ENCODE measurements at places on chromosomes 2 and 18.

GRCh38 chr2:238720232-238720672 is 127.6 kb upstream of the TWIST2 start:
- DNase-seq = no peak

DNA sequence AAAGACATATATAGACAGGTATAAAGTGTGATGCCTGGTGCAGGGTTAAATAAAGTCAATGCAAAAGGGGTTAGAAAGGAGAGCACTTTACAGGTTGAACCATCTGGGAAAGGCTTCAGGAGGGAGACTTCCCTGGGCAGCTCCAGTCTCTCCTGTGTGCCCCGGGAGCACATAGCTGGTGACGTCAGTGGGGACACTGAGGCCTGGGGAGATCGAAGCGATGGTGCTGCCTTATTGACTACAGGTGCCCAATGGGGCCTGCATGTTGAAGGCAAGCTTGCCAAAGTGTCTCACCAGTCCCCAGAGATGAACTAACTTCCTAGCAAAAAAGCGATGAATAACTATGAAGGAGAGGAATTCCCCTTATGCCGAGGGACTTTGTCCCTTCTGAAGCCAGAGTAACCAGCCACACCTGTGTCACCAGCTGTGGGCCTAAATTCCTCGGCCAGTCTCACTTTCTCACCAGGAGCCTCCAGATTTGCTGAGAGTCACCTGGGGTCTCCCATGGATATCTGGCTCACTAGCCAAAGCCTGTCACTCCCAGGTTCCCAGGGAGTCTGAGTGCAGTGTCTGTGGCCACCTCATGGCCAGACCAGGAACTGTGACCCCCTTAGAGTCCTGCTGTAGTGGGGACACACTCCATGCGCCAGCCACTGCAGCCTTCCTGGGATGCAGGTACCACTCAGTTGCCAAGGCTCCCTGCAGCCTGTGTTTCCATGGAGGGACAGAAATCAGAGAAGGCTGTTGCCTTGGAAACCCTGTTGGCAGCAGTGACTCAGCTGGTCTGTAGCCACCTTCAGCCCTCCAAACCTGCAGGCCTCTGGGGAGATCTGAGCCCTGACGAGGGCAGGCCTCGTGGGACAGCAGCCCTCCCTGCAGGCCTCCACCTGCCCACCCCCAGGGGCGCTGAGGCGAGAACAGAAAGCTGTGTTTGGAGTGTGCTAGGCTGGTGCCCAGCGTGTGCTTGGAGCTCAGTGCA is 128.7 kb downstream of the CTIF start:
- no peak for DNase-seq

DNA sequence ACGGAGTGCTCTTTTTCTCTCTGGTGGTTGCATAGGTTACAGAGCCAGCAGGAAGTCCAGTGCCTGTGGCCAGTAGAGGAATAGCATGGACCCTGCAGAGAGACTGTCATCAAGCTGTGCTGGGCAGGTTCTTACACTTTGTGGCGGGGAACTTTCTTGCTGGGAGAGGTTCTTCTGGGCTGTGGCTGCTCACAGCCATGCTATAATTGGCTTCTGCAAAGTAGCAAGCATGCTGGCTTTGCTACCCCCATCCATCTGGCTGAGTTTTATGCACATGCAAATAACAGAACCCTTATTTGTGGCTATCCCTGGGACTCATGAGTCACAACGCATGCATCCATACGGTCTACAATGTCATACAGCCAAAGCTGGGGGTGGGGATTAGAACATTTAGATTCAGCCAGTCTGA is 68.9 kb downstream of the PLCL1 start:
- DNase-seq = no peak

- no peak for DNase-seq
Measured at GRCh38 chr2:19900931-19901441, 797 bp downstream of the TTC32 start.

DNA sequence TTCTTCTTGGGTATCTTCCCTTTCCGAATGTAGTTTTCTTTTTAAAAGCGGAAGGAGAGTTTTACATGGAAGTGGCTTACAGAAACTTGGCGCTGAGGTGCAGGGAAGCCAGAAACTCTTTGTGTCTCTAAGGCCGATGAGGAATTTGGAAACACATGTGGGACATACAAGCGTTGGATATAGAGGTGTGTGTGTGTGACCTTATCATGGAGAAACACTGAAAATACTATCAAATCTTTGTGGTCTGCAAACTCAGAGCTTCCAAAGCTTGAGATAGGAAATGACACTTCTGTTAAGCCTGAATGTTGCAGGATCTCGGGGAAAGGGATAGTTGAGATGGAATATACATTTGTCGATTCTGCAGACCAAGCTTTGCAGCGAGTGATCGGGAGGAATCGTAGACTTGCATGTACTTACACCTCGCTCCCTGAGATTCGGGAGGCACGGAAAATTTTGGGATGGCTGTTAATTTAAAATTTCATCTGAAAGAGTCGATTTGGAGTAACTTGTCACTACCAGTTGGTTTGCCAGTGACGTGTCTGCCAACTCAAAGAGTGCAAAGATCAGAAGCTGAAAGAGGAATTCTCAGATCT is 1.0 kb downstream of the NAB1 start:
- DNase-seq = no peak

GRCh38 chr2:100413571-100413970 is 3.9 kb downstream of the CHST10 start:
- DNase-seq = no peak

DNA sequence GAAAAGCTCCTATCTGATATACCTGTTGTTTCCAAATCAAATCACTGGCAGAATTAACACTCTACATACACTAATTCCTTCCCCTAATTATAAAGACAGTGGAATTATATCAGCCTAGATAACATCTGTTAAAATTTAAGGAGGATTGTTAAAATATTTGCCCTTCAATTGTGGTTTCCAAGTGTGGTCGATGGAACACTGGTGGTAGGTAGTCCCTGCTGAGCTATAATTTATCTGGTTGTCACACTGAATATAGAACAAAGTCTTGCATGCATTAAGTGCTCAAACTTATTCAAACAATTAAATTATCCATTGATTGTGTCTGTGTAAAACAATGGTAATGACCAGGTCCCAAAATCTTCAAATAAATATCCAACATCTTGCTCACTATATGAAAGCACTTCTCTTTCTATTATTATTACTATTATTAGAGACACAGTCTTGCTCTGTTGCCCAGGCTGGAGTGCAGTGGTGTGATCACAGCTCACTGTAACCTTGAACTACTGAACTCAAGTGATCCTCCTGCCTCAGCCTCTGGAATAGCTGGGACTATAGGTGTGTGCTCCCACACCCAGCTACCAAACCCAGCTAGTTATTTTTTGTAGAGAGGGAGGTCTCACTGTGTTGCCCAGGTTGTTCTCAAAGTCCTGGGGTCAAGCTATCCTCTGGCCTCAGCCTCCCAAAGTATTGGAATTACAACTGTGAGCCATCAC is 12.0 kb downstream of the CDH2 start:
- no peak for DNase-seq

DNA sequence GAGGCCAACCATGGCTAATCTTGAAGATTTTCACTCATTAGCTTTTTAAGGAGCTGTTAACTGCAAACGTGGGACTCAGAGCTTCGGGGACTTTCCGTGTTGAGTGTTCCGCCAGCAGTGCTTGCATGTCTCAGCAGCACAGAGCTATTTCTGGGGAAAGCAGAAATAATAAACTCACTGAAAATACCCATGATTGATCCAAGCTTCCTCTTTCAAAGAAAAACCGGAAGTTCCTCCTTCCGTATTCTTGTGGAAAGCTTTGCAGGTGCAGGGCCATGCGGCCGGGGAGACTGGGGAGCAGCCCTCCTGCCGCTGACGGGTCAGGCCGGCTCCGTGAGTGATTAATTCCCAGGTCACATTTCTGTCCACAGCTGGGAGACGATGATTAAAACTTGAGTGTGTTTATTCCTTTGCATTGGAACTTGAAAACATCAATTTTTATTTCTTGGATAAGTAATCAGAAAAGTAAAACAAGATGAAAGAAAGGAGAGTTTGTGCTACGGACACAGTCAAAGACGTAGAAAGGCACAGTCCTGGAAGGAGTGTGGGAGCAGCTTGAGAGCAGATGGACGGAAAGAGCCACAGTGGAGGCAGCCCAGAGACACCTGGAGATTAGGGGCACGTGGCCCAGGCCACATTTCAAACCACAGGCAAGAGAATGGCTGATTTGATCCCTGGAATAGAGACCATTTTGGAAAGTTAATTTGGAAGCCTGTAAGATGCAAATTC is 54.2 kb upstream of the CTDP1 start:
- DNase-seq = no peak

DNA sequence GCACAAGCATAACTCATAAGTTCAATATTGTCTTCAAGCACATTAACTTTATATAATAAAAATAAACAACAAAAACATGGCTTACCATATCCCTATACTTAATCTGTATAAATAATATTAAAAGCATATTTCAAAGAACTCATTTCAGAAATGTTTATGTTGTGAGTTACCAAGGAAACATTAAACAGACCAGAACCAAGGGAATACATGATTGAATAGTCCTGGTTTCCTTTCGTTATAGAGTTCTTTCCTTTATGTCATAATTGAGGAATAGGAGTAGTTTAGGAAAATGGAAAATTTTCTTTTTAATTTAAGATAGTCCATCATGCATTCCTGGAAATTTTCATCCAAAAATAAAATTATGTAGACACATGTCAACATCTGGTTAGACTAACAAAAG is 343.0 kb downstream of the ERBB4 start:
- DNase-seq = no peak

- DNase-seq = no peak
Measured at GRCh38 chr2:16062471-16063250, 122.3 kb downstream of the MYCN start.

- no peak for DNase-seq
Measured at GRCh38 chr2:204019572-204020501, 83.3 kb downstream of the ICOS start.

GRCh38 chr18:12086249-12086648 is 7.4 kb upstream of the ANKRD62 start:
- DNase-seq = no peak

GRCh38 chr2:49490710-49491109 is 336.4 kb upstream of the FSHR start:
- DNase-seq = no peak

GRCh38 chr2:13284688-13285087 is 568.0 kb downstream of the TRIB2 start:
- no peak for DNase-seq

GRCh38 chr18:68623342-68623741 is 91.6 kb downstream of the TMX3 start:
- DNase-seq = no peak

GRCh38 chr2:61774351-61774750 is 79.5 kb downstream of the FAM161A start:
- no peak for DNase-seq

GRCh38 chr2:60839126-60839813 is 42.1 kb upstream of the REL start:
- no peak for DNase-seq

DNA sequence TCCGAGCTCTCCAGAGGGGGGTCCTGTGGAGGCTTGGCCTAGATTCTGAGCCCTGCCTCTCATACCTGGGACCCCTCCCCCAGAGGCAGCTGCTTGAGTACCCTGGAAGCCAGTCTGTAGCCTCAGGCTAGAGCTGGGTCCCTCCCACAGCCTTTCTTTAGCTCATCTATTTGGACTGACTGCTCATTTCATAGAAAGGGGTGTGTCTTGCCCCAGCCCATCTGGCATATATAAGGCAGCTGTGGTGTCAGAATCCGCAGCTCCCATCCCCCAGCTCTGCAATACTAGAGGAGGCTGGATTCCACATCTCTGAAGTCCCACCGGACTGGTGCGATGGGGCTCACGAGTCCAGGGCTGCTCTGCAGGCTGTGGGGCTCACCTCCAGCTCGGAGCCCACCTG is 26.1 kb downstream of the MPHOSPH10 start:
- DNase-seq = no peak

- no peak for DNase-seq
Measured at GRCh38 chr2:10308866-10309265, 6.2 kb downstream of the HPCAL1 start.

- DNase-seq = no peak
Measured at GRCh38 chr2:172921532-172922236, 154.0 kb upstream of the MAP3K20 start.

- no peak for DNase-seq
Measured at GRCh38 chr2:73640511-73640911, 1.7 kb downstream of the NAT8 start.

DNA sequence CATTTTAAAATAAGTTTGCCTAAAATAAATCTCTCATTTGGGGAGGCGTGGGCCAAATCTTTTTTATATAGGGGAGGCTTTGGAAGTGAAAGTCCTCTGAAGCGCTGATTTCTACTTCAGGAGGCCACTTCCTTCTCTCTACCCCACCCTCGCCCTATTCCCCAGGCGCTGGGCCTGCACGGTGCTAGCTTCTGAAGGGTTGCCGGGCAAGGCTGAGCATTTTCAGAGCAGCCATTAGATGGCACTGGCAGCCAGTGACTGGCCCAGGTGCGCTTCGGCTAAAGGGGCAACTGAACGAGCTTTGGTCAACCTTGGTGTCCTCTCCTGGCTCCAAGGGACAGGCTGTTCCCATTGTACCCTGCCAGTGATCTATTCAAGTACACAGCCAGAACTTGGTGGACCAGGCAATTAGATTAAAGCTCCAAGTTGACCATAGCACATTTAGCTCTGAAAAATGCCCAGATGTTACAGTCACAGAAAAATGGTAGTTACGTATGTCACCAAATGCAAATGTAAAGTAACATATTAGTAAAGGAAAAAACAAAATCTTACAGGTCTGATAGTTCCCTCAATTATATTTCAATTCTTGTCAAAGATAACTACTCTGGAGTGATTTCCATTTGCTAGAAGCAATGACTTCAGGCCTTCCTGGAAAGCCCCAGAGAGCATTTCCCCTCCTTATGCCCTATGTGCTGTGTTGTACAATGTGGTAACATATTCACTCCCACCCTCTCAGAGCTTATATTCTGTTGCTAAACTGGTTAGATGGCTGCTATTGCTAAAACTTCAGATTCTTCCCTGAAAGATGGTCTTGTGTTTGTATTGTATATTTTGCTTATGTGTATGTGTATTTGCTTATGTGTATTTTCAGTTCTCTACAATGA is 2.1 kb downstream of the POMC start:
- no peak for DNase-seq

- DNase-seq = no peak
Measured at GRCh38 chr2:96140941-96141623, 2.8 kb upstream of the ASTL start.

DNA sequence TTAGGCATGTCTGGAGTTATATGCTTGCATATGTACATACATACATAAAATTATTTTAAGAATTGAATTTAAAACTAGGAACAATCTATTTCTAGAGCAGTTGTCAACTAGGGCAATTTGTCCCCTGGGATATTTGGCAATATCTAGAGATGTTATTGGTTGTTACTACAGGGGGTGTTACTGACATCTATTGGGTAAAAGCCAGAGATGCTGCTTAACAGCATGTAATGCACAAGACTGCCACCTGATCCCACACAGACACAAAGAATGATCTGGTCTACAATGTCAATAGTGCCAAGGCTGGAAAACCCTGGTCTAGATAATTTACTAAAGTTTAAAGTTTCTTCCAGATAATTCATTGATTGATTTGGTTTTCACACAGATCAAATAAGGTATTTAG is 185.3 kb downstream of the NYAP2 start:
- DNase-seq = no peak

DNA sequence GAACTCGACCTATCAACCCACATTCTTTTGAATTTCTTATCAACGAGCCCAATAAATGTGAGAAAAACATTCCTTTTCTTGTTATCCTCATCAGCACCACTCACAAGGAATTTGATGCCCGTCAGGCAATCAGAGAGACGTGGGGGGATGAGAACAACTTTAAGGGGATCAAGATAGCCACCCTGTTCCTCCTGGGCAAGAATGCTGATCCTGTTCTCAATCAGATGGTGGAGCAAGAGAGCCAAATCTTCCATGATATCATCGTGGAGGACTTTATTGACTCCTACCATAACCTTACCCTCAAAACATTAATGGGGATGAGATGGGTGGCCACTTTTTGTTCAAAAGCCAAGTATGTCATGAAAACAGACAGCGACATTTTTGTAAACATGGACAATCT is 378.2 kb downstream of the STK39 start:
- no peak for DNase-seq
